ENCODE measurements at places on chromosomes 16 and 17. TPM values are rescaled to one million over a fixed set of nuclear protein-coding genes. Genes with fewer than 3 reads are reported as not detected.

DNA sequence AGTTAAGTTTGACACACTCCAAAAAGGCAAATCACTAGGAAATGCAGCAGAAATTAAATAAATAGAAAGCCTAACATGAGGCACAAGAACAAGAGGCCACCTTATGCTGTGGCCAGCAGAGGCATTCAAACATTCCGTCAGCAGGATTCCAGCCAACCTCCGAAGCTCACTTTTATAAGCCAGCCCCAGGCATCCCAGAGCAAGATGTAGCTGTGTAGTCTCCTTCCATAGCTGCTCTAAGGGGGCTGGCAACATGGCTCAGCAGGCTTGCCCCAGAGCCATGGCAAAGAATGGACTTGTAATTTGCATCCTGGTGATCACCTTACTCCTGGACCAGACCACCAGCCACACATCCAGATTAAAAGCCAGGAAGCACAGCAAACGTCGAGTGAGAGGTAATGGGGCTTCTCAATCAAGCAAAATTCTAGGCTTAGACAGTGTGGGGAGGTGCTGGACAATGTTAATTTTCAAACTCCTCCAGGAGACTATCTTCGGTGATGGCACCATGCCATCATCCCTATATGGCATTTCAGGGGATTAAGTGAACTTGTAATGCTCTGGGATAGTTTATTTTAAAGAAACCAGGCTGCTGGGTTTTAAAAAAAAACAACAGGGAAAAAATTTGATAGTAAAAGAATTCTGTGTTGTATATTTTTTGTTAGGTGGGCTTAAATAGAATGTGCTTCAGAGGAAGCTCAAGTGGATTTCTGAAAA is at the start of gene CLEC3A:
TSS of gene CLEC3A (plus strand) at position 202 of the 714 bp plus-strand sequence. CDS start at position 281, 79 bp downstream.
- DNase-seq, result peak; percentile 63

DNA sequence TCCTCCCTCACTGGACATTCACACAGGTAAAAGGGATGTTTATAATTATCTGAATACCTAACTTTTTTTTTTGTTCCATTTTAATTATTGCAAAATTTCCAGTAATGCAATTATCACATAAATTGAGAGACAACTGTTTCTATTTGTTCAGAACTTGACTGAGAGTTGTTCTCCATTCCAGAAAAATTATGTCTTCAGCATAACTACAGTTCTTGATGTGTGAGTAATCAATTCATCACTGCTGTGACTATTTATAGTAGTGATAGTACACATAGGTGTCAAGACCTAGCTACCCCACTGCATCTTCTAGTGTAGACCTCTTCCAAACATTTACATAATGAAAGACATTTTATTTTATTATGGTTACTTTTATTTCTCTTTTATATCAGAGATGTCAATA is 5.8 kb upstream of the TNRC6A start:
- no peak for DNase-seq

DNA sequence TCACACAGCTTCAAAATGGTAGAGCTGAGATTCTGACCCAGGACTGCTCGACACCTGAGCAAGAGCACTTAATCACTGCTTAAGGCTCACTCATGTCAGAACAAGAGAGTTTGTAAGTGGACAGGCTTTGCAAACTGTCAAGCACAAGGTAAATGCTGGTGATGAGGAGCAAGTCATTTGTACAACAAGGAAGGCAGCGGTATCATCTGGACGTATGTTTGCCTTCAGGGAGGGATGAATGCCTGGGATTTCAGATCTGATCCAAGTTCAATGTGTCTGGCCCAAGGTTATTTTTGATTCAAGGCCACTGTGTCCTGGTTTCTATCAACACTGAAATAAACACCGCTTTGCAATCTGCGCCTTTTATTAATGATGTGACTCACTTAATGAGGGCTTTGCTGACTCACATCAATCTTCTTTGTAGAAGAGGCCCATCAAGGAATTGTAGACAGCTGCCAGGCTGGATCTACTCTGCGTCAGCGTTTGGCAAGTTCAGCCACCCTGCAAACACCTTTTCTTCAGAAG is 174.4 kb upstream of the HS3ST3A1 start:
- no peak for DNase-seq

Gene C1QL1
- total RNA-seq, result 1.4 TPM

- no peak for DNase-seq
Measured at GRCh38 chr16:30139583-30140481, 16.8 kb upstream of the MAPK3 start.
